ENCODE measurements at places on chromosomes 6 and 20.

DNA sequence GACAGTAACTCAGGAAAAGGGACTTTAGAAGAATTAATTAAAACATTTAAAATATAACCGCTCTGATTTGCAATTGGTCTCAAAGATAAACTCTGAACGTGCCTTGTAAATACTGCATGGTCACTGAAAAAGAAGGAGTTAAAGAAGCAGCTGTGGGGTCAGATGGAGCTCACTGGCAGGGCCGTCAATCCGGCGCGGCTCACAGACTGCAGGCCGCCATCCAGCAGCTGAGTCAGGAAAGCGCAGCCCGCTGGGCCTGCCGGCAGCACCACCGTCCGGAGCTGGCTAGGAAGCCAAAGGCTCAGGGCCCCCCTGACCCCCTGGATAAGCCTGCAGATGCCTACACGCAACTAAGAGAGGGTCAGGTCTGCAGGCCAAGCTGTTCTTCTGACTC lies 54.2 kb upstream of the FRMD1 start:
- no peak overlapping the region for H3K4me3 ChIP-seq
- no peak for DNase-seq
- H3K27ac ChIP-seq: no peak overlapping the region
- no peaks in the 10 kb centered on the region for H3K36me3 ChIP-seq
- H3K27me3 ChIP-seq: no peaks in the 10 kb centered on the region
- H3K4me1 ChIP-seq: no peaks in the 10 kb centered on the region

GRCh38 chr6:18681832-18682503 lies 294.8 kb downstream of the RNF144B start:
- no peaks in the 10 kb centered on the region for H3K36me3 ChIP-seq
- no peak overlapping the region for H3K27ac ChIP-seq
- no peak overlapping the region for H3K4me3 ChIP-seq
- DNase-seq: no peak
- no peaks in the 10 kb centered on the region for H3K27me3 ChIP-seq

DNA sequence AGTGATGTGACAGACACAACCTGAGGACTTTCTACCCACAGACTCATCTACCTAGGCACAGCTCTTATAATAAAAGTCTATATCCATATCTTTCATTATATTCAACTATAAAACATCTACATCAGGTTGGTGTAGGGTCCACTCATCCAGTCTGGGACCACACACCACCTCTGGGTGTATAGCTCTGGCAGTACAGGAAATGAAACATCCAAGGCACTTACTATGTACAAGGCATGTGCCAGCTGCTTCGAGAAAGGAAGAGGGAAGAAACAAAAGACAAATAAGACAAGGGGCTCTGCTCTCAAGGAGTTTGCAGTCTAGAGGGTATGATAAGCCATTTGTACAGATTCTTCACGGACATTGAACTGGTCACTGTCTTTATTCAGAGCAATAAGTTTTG lies 18.6 kb downstream of the KIF13A start:
- no peak overlapping the region for H3K4me3 ChIP-seq
- H3K4me1 ChIP-seq: no peaks in the 10 kb centered on the region
- DNase-seq: no peak
- no peaks in the 10 kb centered on the region for H3K36me3 ChIP-seq

DNA sequence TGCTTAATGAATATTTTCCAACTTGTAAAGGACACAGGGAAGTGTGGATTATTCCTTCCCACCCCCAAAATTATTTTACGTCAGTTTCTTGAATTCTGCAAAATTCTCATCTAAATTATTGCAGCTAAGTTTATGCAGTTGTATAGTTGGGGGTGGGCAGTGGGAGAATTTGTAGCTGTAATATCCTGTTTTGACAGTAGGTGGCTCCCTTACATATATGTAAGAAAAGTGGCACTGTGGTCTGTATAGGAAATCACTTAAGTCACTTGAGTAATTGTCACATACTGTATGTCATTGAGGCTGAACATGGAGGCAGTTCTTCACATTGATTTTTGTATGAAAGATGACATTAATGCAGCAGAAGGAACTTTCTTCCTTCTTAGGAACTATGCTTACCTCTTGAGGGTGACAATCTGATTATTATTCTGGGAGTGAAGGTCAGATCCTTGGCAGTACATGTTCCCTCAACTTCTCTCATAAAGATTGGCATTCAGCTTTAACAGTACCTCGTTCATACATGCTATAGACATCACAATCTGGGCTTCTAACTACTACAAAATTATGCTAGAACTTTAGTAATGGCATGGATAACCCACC lies 14.6 kb upstream of the CFAP206 start:
- no peak overlapping the region for H3K4me3 ChIP-seq
- no peaks in the 10 kb centered on the region for H3K4me1 ChIP-seq
- H3K36me3 ChIP-seq: no peaks in the 10 kb centered on the region
- DNase-seq: peak; percentile 62
- no peak overlapping the region for H3K27ac ChIP-seq

Measured in CD4-positive, CD25-positive, alpha-beta regulatory T cell (primary cell).